Left colon (tissue), 2 donors: ENCODE measurements at places on chromosomes 12 and 14. TPM values are rescaled to one million over a fixed set of nuclear protein-coding genes. Genes with fewer than 3 reads are reported as not detected.

- no peak for DNase-seq
Observed at GRCh38 chr12:76006028-76006925, 25.3 kb downstream of the PHLDA1 start.

DNA sequence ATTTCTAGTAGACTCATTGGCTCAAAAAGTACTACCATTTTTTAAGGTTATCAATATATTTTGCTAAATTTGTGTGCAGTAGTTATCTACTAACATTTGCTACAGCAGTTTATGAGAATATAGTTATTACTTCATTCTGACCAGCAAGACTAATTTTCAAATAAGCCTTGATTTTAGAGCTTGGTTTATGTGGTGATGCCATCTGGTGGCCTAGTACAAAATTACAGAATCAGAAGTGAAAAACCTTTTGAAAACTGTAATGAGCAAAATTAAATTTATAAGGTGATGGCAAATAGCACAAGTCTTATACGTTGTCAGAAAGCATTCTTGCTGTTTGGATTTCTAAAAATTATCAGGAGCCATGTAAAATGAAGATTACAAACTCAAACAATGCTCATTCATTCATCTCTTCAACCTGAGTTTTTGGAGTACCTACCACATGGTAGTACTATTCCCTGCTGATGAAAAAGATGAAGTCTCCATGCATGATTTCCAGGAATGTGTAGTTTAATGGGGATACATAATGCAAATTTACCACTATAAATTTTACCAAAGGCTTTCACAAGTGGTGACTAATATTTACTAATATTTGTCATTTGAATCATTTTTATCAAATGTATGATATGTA lies 51.0 kb downstream of the MAGOHB start:
- DNase-seq: no peak

- no peak for DNase-seq
Observed at GRCh38 chr14:89294872-89295271, 122.2 kb downstream of the FOXN3 start.

The LRRC43 gene
- total RNA-seq: 0.59 TPM

GRCh38 chr12:25701290-25701689 lies 148.2 kb upstream of the LMNTD1 start:
- DNase-seq: no peak

DNA sequence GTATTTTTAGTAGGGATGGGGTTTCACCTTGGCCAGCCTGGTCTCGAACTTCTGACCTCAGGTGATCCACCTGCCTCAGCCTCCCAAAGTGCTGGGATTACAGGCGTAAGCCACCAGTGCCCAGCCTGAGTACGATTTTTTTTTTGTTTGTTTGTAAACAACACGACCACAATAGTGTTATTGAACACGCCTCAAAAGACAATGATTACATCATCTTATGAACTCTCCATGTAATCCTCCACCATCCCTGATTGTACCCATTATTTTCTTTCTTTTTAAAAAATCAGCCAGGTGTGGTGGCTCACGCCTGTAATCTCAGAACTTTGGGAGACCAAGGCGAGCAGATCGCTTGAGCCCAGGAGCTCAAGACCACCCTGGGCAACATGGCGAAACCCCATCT lies 25.1 kb upstream of the TBX3 start:
- DNase-seq: no peak

DNA sequence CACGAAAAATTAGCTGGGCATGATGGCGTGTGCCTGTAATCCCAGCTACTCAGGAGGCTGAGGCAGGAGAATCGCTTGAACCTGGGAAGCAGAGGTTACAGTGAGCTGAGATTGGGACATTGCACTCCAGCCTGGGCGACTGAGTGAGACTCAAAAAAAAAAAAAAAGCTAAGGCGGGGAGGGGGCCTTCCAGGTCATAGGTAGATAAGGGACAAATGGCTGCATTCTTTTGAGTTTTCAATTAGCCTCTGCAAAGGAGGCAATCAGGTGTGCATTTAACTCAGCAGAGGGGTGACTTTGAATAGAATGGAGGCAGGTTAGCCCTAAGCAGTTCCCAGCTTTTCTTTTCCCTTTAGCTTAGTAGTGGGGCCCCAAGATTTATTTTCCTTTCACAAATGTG lies 743 bp upstream of the AACS start:
- no peak for DNase-seq

DNA sequence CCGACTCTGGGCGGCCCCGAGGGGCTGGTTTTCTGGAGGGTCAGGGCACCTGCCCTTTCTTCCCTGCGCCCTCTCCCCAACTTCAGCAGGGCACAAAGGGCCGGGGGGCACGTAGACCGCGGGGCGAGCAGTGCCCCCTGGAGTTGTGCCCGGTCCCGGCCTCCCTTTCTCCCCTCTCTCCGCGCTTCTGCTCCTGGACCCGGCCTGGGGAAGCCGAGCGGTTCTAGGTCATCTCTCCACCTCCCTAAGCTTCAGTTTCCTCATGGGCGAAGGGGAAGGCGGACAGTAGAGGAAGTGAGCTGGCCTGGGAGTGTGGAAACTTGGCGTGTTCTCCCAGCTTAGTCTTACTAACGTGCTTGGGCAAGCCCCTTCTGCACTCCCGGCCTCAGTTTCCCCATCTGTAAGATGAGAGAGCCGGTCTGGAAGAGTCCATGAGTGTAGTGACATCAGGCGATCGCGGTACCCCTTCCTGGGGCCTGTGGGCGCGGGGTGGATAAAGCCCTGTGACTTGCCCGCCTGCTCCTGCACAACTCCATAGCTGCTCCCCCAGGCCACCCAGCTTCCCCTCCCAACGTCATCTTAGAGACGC lies 158.6 kb upstream of the PARP11 start:
- DNase-seq: peak; percentile 47

- DNase-seq: no peak
Observed at GRCh38 chr12:32010631-32011336, 51.6 kb downstream of the RESF1 start.

DNA sequence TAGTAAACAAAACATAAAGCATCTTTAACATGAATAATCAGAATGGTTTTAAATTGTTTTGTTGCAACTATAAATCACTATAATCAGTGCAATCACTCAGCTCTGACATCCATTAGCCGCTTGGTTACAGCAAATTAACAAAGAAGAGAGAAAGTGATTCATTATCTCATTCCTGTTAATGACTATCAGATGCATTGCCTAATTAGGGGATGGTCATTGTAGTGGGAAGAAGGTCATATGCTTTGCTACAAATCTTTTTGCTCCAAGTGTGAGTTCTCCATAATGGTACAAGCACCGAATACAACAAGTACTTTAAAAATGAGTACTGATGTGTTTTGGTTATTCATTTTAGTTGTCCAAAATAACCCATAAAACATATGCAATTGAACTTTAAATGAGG lies 272.0 kb downstream of the AKAP6 start:
- no peak for DNase-seq

- peak; percentile 62 for DNase-seq
Observed at GRCh38 chr14:75470238-75470797, 42.5 kb downstream of the JDP2 start.

The BRAP gene
- 15.7 TPM for total RNA-seq

The OR4N5 gene
- not detected for total RNA-seq

The TAS2R46 gene
- total RNA-seq: 0.95 TPM
